Left hindlimb (tissue), 1 donor: ENCODE measurements at places on chromosomes 11 and 22.

DNA sequence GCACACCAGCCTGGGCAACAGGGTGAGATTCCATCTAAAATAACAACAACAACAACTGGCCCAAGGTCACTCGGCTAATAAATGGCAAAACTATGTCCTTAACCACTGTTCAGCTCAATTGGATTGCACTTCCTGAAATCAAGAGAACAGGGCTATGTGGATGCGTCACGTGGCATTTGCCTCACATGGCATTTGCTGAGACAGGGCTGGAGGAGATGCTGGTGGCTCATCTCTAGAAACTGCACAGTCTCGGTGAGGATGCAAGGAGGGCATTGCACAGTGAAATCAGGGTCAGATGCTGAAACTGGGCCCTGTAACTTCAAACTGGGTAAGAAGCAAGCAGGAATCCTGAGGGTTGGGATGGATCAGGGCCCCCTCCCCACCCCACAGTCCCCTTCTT is 171.9 kb downstream of the BUD13 start:
- DNase-seq = no peak

DNA sequence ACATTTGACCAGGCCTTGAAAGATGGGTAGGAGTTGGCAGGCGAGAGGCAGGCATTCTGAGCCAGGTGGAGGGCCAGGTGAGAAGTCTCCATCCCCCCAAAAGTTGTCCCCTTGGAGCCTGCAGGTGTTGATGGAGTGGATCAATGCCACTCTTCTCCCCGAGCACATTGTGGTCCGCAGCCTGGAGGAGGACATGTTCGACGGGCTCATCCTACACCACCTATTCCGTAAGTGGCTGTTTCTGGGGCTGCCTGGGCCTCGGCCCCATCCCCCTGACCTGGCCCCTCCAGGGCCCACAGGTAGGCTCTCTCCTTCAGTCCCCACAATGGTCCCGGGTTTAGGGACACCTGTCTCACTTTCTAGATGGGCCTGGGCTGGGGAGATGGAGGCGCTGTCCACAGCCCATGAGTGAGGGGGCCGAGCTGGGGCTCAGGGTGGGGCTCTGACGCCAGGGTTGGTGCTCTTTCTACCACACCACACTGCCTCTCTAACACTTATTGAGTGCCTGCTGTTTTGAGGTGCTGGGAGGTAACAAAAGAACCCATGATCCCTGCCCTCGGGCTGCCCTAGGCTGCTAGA is 7.0 kb downstream of the PARVG start:
- no peak for DNase-seq

- DNase-seq = no peak
Measured at GRCh38 chr22:39144101-39144767, 8.2 kb downstream of the CBX7 start.

DNA sequence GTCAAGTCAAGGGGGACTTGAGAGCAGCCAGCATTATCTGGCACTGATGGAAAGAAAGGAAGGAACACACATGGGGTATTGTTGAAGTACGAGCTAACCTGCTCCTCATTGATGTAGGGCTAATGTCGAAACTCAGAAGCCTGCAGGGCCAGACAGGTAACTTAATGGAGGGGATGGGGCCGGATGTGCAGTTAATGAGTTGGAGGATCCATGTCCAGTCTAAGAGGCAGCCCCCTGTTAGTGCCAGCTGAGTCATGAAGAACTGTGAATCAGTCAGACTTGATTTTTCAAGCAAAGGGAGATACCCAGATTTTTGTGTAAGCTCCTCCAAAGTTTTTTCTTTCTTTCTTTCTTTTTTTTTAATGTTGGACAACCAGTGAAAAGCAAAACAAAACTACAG is 65.6 kb downstream of the CECR2 start:
- DNase-seq = no peak

DNA sequence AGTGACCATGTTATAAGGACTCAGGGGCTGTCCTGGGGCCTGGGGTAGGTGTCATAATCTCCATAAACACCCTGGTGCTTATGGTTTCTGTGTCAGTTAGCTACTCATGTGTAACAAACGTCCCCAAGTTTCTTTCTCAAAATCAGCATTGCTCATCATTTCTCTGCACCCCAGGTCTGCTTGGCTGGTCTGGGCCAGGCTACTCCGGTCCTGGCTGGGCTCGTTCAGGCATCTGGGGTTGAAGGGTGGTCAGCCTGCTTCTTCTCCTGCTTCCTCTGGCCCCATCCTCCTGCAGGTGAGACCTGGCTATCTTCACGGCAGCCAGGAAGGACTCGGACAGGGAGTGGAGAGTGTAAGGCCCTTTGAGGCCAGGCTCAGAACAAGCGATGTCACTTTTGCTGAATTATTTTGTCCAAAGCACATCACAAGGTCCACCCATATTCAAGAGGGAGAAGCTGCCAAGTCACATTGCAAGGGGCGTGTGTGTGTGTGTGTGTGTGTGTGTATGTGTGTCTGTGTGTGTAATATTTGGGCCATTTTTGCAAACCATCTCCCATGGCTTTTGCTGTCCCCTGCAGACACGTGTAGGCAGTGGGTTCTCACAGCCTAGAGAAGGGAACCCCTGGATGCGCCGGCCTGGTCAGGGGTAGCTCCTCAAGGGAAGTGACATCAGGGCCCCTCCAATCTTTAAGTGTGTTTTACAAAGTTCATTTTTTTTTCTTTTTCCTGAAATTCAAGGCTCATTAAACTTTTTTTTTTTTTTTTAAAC is 535.8 kb downstream of the TBC1D22A start:
- DNase-seq = no peak

DNA sequence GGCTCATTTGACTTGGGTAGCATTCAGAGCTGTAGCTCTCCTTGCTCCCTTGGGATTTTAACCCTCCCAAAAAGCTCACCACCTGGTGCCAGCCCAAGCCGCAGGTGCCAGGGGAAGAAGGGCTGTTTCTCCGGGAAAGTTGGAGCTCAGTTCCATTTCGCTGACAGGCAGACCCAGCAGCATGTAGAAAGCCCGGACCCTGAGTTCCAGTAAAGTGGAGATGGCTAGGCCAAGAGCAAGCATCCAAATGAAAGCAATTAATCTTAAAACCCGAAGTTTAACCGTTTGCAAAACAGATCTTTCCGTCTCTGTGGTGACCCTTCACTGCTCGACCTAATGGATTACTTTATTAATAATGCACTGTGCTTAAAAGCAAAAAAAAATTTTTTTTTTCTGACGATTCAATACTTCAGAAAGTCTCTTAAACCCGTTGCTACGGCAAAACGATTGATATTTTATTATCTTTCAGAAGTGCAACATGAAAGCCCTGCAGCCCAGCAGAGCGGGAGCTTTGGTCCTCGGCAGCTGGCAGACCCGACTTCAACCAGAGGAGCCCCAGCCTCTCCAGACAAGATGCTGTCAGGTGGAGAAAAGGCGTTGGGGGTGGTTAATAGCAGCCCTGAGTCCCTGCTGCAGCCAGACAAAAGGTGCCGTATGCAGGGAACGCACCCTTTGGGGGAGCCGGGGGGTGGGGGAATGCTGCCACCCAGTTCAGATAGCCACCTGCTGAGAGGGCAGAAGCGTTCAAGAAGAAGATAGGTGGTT is 3.3 kb downstream of the LMO1 start:
- DNase-seq = no peak

DNA sequence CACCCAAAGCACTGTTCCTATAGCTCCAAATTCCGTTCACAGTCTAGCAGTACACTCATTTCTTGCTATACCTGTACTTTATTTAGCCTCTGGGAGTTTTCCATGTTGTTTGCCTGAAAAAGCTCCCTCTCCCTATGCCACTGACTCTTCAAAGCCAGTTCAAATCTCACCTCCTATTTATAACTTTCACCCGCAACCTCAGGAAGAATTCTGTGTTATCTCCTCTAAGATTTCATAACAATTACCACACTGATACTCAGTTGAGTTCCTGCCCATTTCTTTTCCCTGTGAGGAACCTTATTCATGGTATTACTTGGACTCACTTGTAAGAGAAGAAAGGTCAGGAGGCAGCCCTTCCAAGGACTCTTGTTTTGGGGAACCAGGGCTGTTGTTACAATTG is 25.2 kb downstream of the GDPD4 start:
- no peak for DNase-seq

GRCh38 chr11:119023741-119024140 is 5.2 kb downstream of the TRAPPC4 start:
- DNase-seq = no peak

DNA sequence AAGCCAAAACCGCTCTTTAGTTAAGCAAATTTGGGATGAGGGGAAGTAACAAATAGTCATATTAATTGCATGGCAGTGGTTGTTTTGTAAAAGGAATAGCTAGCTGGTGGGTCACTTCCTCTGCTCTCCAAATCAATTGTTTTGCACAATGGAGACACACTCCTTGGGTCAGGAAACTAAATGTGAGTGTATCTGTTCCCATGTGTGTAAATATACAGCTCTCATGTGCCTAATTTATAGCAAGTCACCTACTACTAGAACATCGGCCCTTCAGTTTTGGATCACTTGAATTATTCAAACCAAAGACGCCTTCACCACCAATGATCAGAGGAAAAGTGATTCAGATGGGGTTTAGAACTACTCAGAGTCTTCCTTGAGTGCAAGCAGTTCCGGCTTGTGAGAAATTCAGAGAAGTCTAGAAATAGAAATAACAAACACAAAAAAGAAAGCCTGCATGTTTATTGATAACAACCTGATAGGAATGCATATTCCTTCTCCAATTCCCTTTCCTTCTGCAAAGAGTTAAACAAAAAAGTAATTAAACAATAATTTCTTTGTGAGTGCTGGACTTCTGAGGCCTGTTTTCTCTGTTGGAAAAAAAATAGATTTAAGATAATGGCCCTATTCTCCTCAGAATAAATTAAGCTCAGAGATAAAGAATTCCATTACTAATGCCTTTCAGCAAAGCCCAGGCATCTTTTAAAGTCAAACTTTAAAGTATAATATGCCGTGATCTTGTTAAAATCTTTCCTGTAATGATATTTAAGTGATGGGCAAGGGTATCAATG is 100.4 kb downstream of the KIRREL3 start:
- no peak for DNase-seq

GRCh38 chr11:69321877-69322361 is 28.0 kb downstream of the MYEOV start:
- DNase-seq = no peak

GRCh38 chr22:45731798-45732495 is 60.3 kb downstream of the ATXN10 start:
- DNase-seq = no peak

DNA sequence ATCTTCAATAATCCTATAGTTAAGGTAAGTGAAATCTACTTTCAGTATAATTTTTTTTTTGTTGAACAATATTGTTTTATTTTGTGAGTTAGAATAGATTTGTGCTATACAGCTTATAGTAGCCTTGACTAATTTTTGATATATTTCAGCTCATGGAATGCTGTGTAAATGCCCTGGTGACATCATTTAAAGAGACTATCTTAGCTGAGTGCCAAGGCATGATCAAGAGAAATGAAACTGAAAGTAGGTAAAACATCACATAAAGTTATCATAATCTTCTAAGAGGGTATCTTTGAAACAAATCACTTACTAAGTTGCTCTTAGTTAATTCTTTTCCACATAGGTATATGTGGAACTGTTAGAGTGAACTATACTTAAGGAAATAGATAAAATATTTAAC is 51.4 kb upstream of the ACAT1 start:
- no peak for DNase-seq

DNA sequence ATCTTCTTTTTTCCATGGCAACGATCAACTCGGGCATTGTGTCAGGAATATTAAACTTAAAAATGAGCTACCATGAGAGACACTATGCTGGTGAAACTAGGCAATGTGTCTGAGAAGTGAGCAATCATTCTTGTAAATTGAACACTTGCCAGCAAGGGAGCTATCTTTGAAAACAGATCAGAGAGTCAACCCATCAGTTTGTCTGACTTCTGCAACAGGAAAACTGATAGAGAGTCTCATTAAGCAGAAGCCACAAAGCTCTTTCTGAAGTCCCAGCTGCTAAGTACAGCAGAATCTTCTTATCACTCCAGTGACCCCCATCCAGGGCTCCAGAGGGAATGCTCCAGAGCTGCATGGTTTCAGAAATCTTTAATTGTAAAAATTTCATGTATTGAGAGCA is 114.7 kb downstream of the MSANTD4 start:
- no peak for DNase-seq

DNA sequence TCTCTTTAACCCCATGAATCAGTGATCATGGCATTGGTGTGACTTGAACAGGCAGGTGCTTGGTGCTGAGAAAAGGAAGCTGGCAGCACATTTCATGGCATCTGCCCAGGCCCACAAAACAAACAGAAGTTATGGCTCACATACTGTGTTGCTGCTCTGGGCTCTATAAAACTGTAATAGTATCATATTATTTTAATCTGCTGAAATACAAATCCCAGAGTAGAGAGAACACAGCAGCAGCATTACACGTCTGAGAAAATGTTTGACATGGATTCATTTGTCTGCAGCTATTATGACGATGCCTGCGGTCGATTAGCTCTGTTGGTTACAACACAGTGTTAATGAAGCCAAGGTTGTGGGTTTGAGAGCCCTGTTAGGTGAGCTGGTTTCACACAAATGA is 80.8 kb downstream of the ALX4 start:
- DNase-seq = peak; percentile 41

DNA sequence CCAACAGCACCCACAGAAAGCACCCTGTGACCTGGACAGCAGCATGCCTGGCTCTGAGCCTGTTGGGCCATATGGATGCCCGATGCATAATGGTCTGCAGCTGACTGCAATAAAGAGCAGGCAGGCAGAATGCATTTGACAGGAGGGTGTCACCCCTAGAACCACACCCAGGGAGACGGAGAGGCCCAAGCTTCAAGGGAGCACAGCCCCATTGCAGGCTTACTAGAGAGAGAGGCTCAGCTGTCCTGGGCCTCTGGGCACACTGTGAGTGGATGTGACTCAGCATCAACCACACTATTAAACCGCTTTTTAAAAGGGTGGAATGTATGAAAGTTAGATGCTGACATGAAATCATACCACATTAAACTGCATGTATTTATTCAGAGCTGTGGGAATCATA is 365.3 kb downstream of the CTTN start:
- no peak for DNase-seq

- DNase-seq = no peak
Measured at GRCh38 chr11:116853461-116854073, 16.1 kb upstream of the APOA1 start.

GRCh38 chr22:29493636-29494035 is 13.6 kb downstream of the NEFH start:
- no peak for DNase-seq
